Iris pigment epithelial cell (primary cell): ENCODE measurements at places on chromosomes 12 and 14.

DNA sequence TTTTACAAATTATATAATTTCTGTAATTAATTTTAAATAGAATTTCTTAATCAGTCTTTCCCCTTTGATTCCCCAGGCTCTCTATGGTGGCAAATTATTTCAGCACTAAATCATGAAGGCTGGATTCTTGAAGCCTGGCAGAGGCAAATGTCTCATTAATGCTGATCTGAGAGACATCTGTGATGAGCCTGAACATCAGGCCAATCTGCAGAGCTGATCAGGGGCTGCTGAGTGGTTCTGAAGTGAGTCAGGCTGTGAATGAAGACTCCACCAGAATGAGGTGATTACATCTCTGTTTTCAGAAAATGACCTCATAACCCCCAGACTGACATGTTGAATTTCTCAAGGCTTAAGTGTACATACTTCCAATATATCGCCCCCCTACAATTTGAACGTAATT is 124.2 kb upstream of the MIS18BP1 start:
- no peak for DNase-seq

DNA sequence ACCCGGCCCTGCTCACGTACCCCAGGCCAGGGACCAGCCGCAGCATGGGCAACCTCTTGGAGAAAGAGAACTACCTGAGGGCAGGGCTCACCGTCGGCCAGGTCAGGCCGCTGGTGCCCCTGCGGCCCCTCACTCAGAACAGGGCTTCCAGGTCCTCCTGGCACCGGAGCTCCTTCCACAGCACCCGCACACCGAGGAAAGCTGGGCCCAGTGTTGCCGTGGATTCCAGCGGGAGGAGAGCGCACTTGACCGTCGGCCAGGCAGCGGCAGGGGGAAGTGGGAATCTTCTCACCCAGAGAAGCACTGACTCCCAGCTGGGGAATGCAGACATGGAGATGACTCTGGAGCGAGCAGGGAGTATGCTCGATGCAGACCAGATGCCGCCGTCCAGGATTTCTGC is 7.9 kb upstream of the VAMP1 start:
- no peak for DNase-seq

- DNase-seq, result peak; percentile 69
These were observed 50.7 kb upstream of the PTPRR start for GRCh38 chr12:70971001-70971794.

- DNase-seq, result peak; percentile 48
These were observed 17.9 kb downstream of the HRK start for GRCh38 chr12:116863275-116863767.

DNA sequence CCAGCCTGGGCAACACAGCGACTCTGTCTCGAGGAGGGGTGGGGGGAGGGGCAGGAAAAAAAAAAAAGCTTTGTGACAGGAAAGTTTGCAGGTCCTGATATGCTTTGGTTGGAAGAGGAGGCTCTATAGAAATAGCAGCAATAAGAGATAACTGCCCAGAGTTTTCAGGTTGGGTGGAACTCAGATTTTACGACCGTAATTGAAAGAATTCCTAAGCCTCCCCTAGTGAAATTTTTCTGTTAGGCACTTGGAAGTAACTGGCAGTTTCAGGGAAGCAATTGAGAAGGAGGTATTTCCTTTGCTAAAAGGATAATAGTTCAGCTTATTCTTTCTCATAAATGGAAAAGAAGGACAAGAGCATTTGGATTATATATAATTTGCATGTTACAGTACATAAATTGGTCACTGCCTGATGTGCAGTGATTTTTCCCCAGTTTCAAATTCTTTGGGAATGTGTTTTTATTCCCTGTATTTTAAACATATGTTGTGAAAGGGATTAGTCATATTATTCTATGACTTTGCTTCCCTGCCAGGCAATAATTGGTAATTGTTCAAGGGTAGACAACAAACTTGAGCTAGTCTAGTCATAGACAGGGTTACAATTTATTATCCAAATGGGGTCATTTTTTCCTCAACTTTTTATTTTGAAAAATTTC is 452.8 kb downstream of the AEBP2 start:
- no peak for DNase-seq

GRCh38 chr14:32991691-32992090 is 53.0 kb downstream of the NPAS3 start:
- DNase-seq, result no peak

GRCh38 chr12:47014474-47014873 is 64.9 kb upstream of the PCED1B start:
- peak; percentile 96 for DNase-seq

DNA sequence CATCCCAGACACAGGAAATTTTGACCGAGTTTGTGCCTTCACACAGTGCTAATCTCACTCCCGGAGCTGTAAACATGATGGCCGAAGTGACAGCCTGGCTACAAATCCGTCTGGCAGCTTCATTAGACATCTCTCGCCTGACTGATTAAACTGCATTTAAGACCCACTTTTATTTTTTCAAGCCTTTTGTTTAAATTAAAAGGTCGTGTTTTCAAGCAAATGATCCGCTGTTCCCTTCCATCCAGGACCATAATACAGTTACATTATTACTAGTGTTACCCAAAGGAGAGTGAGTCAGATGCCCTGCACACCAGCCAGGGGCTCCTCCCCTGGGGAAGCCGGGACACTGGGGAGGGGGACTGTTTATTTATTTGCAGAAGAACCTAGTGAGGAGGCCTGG is 200.2 kb downstream of the EXOC5 start:
- DNase-seq, result no peak
